ENCODE measurements at places on chromosomes 2 and 18.

DNA sequence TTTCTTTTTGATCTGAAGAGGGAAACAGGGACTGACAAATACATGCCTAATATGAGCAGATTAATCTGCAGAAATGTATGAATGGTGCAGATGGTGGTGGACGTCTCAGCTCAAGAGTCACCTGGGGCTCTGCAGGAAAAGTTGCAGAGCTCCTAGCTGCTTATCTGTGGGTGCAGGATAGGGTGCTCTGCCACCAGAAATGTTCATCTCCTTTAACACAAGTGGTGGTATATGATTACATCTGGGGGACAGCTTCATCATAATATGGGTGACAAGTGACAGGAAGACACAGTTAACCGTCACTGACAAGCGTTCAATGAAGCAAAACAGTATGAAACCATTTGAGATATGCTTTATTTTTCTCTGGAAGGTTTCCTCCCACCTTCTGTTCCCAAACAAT, 121.2 kb upstream of the LINC00305 start:
- no peak for DNase-seq

GRCh38 chr2:227324642-227324994, 433 bp upstream of the MFF start:
- DNase-seq, result no peak

DNA sequence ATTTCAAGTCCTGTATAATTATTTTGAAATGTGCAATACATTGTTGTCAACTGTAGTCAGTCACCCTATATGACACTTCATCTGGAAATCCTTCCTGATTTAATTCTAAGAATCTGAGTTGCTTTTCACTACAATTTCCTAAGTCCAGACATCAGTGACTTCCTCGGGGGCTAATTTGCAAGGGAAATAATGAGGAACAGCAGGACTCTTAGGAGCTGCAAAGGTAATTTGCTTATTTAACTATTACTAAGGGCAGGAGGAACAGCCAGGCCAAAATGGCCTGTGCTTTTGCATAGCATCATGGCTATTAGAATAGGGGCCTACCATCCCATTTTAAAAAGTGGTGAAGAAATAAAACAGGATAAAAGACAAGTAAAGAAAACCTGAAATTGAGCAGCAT, 178.8 kb downstream of the MC4R start:
- DNase-seq, result no peak

DNA sequence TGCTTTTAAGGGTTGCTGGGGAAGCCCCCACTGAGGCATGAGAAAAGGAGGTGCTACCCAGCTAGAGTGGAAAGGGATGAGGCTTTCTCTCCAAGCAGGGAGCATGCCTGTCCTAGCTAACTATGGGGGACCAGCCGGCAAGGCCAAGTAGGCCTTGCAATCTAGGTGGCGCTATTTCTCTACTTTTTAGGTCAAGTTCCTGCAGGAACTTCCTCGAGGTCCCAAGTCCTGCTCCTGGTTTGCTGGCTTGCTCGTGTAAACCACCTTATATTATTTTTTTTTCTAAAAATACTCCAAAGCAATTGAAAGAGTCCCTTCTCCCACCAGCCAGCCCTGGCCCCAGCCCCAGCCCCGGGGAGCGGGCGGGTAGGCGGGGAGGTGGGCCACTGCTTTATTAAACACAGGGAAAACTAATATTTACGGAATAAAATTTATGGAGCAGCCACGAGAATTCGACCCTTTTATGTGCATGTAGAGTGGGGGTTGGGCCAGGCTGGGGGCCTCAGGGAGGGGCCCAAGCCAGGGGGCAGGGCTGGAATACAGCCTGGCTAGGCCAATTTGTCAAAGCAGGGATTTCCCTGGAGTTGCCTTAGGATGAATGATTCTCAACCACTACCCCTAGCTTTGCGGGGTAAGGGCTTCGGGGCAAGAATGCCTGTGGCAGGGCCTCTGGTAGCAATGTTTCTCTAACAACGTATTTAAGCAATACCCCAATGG, 12.8 kb upstream of the IHH start:
- peak; percentile 38 for DNase-seq

DNA sequence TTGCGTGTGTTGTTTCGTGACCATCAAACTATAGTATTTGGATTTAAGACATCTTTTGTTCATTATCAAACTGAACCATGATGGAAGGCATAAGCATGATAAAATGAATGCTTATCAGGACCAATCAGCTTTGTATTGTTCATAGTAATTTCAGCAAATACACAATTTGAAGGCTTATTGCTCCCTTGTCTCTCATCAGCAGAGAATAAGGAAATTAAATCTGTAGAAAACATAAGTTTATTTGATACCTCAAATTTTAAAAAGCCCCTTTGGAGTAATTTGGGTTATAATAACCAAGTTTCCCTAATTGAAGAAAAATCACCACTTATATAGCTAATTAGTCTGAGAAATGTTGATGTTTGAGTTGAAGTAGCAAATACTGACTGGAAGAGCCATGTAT, 705.7 kb downstream of the NUP35 start:
- no peak for DNase-seq

GRCh38 chr2:166805753-166806152, 82.5 kb upstream of the XIRP2 start:
- no peak for DNase-seq

DNA sequence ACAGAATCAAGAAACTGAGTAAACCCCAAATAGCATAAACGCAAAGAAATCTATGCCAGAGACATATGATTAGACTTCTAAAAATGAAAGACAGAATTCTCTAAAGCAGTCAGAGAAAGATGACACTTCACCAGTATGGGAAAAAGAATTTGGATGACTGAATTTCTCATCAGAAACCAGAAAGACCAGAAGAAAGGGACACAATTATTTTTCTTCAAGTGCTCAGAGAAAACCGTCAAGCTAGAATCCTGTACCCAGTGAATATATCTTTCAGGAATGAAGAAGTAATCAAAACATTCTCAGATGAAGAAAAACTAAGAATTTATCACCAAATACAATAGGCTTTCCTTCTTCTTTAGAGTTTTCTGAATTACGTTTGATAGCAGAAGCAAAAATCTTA, 14.2 kb upstream of the ESPNL start:
- DNase-seq, result no peak

DNA sequence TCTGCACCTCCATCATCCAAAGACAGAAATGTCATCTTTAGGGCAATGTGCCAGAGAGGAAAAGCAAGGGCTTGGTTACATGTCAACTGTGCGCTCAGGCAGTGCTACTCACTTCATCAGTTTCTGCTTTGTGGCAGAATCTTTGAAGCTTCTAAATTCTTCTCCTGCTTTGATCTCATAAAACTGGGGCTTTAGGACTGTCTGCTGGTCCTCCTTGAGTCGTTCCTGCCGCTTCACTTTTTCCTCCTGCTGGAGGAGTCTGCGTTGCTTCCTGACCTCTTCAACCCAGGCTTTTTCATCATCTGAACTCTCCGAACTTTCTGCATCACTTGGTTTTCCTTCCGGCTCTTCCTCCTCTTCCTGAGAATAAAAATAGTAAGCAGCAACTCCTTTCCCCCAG, 100.8 kb downstream of the NOL10 start:
- no peak for DNase-seq

DNA sequence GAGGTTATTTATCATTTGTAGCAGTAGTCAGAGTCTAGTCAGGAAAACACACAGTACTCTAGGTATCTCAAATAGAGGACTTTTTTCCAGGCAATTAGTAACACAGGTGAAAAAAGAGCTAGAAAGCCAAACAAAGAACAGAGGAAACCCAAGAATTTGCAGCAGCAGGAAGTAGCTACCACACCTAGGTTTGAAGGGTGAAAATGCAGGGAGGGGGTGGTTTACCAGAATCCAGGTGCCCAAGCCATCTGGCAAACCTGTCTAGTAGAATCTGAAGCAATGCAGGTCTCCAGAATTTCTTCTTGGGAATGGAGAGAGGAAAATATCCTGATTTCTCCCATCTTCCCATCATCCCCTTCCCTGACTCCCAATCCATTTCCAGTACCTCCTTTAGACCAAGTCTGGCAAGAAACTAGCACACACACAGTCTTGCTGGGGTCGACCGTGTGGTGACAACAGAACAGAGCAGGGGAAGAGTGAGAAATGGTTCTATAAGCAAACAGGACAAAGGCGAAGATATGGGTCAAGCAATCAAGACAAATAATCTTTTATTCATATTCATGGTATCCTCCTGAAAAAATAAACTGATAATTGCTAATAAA, 231.9 kb upstream of the MMADHC start:
- DNase-seq, result no peak

DNA sequence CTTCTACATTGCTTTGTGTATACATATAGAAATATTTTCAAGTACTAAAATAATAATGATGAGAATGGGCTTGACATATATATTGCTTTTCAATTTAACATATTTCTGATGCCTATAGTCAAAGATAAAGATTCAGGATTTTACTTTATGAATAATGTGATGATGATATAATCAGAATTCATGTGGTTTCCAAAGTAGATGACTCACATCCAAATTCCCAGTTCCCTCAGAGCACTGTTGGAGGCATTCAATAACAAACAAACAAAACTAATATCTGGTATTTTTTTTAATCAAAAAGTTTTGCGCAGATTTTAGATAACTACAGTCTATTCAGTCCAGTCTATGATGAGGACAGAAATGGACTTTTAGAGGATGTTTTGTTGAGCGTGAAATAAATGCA, 2094.5 kb upstream of the CELF4 start:
- DNase-seq, result no peak

DNA sequence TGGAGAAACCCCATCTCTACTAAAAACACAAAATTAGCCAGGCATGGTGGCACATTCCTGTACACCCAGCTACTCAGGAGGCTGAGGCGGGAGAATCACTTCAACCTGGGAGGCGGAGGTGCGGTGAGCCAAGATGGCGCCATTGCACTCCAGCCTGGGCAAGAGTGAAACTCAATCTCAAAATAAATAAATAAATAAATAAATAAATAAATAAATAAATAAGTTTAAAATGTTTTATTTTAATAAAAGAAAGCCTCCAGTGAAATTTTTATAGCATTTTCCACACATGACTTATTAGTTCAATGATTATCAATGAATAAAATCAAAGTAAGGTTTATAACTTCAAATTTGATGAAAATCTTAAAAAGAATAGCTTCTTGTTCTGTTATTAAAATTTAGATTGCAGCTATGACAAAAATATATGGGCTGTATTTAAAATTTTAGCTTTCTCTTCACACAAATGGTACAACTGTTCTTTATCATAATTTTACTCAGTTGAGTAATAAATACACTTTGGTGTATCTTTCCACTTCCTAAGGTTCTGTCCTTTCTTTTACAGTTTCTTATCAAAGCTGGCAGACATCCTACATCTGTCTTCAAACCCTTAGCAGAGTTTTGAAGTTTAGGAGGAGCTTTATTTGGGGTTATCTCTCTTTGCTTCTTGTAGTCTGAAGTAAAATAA, 78.4 kb upstream of the ZSWIM2 start:
- DNase-seq, result no peak

DNA sequence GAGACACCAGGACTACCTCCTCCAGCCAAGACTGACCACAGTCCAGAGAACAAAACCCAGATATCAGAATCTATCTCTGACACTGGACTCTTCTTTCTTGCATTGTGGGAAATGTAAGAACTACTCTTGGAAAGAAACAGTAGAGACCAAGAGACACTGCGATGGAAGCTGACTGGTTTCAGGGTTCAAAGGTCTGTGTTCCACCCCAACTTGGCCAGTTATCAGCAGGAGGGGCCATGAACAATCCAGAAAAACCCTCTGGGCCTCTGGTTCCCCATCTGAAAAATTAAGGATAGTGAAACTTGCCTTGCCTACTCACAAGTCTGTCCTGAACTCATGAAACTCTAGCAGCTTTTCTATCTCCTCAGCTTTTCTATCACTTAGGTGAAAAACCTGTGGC, 166.5 kb downstream of the SUCLG1 start:
- no peak for DNase-seq

- peak; percentile 73 for DNase-seq
Measured at GRCh38 chr2:157443795-157444640, at the start of gene CYTIP. Gene CYTIP, minus strand, starts transcription at chr2:157444089. Its CDS starts 69 bp downstream, at chr2:157444020.

GRCh38 chr2:54081574-54081973, 33.8 kb upstream of the ACYP2 start:
- no peak for DNase-seq

- peak; percentile 63 for DNase-seq
Measured at GRCh38 chr18:10343778-10344177, 110.7 kb upstream of the APCDD1 start.

- no peak for DNase-seq
Measured at GRCh38 chr2:151757861-151758260, 23.6 kb upstream of the NEB start.

GRCh38 chr2:239273280-239274234, 127.3 kb downstream of the HDAC4 start:
- DNase-seq, result no peak

DNA sequence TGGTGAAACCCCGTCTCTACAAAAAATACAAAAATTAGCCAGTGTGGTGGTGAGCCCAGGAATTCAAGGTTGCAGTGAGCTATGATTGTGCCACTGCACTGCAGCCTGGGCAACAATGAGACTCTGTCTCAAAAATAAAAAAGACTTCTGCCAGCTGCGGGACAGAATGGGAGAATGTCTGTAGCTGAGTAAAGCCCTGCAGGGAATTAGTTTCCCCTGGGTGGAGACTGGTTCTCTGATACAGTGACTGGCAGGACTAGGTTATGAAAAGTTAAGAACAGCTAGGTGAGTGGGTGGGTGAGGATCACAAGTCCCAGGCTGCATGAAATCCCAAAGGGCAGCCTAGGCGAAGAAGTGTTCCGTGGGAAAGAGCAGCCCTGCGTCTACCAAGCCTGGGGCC, 13.8 kb upstream of the CATIP start:
- DNase-seq, result no peak

- no peak for DNase-seq
Measured at GRCh38 chr2:455015-455705, 167.3 kb upstream of the ALKAL2 start.

DNA sequence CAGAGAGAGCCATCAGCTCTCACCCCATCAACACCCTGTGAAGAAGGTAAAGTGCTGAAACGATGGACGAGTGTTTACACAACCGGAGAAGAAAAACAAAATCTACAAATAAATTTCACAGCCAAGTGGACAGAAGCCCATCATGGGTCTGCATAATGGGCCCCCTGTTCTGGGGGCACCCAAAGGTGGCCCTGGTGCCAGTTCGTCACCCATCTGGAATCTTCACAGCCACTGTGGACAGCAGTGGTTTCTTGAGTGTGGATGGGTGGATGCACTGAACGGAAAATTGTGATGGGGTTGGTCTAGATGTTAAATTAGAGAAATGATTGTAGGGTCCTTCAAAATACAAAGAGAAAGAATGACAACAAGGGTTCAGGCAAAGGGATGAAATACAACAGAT, 38.8 kb downstream of the ANKMY1 start:
- no peak for DNase-seq

GRCh38 chr2:64143169-64144056, 807 bp downstream of the PELI1 start:
- DNase-seq, result peak; percentile 61

GRCh38 chr2:234761910-234762309, 189.9 kb upstream of the SH3BP4 start:
- DNase-seq, result no peak

DNA sequence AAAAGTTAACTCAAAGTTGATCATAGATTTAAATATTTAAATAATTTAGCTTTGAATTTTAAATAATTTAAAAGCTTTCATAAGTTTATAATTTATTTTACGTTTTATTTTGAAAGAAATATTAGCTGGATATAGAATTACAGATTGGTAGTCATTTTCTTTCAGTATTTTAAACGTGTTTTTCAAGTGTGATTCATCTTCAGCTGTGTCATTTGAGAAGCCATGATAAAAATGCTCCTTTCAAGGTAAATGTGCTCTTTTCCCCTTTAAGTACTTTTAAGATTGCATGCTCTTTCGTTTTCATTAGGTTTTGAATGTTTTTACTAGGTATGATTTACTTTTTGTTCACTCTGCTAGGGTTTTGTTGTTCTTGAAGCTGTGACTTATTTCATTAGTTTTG, 116.8 kb upstream of the FIGN start:
- DNase-seq, result no peak

Measured in globus pallidus (tissue), 1 donor.